ENCODE measurements at places on chromosomes 1 and 21.

GRCh38 chr1:119968068-119968492 is 71.8 kb upstream of the ADAM30 start:
- DNase-seq: peak; percentile 40

DNA sequence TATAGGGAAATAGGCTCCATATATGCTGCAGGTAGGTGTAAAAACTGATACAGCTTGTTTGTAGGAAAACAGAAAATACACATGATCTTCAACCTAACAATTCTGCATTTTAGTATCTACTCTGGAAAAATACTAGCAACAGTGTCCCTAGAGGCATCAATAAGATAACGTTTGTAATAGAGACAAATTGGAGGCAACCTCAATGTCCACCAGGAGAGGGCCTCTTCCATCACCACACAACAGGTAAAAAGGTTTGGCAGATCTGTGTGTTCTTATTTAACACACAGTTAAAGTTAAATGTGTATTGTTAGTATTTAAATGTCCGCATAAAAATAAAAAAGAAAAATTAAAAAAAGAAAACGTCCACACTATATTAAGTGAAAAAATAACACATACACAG is 5.4 kb downstream of the EIF2D start:
- DNase-seq: no peak

DNA sequence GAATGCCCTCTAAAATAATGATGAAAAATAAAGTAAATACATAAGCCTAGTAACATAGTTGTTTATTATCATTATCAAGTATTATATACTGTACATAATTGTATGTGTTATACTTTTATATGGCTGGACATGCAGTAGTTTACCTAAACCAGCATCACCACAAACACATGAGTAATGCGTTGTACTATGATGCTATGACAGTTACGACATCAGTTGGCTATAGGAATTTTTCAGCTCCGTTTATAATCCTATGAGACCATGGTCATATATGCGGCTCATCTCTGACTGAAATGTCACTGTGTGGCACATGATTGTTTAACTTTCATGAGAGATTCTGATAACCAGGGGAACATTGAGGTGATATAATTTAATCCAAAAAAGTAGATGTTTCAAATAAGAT is 352.1 kb downstream of the ST6GALNAC3 start:
- no peak for DNase-seq

- no peak for DNase-seq
Observed at GRCh38 chr1:79551321-79551720, 544.8 kb upstream of the ADGRL4 start.

GRCh38 chr1:64579767-64580166 is 109.8 kb downstream of the CACHD1 start:
- no peak for DNase-seq

- DNase-seq: no peak
Observed at GRCh38 chr1:221182791-221183533, 303.7 kb downstream of the HLX start.

DNA sequence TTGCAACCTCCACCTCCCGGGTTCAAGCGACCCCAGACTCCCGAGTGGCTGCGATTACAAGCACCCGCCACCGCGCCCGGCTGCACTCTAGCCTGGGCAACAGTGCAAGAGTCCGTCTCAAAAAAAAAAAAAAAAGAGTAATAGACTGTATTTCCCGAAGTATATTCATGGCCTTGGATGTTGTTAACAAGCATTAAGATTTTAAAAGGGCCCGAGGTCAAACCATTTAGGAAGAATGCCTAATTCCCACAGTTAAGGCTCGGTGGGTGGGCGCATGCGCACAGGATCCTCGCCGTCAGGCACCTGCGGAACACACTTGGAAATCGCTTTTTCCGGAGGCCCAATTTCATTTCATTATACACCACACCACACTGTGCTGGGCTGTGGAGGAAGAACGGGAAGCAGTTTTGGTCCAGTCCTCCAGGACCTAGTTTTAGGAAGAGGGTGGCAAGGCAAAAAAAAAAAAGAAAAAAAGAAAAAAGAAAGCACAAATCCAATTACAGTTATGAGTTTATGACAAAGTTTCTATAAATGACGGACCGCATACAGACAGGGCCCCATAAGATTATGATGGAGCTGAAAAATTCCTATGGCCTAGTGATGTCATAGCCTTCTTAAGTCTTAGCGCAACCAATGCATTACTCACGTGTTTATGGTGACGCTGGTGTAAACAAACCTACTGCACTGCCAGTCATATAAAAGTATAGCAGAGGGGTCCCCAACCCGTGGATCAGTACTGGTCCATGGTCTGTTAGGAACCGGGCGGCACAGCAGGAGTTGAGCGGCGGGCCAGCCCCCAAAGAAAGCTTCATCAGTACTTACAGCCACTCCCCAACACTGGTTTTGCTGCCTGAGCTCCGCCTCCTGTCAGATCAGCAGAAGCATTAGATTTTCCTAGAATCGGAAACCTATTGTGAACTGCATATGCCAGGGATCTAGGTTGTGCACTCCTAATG is 38.2 kb downstream of the H3-3A start:
- peak; percentile 24 for DNase-seq

DNA sequence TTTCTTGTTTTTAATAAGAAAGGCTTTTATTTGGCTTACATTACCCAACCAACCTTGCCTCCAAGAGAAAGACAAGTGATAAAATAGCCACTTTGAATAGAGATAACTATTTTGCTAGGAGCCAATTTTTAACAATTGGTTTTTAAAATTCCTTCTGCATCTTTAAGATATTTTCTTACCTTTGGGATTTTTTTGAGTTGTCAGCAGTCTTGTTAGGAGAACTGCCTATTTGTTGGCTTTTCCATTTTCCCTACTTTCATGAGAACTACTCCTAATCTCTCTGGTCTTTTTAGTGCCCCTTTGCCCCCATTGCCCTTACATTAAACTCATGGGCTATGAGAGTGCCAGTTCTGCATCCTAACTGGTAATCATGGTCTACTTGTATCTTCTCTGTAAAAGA is 38.1 kb upstream of the EPS15 start:
- no peak for DNase-seq

DNA sequence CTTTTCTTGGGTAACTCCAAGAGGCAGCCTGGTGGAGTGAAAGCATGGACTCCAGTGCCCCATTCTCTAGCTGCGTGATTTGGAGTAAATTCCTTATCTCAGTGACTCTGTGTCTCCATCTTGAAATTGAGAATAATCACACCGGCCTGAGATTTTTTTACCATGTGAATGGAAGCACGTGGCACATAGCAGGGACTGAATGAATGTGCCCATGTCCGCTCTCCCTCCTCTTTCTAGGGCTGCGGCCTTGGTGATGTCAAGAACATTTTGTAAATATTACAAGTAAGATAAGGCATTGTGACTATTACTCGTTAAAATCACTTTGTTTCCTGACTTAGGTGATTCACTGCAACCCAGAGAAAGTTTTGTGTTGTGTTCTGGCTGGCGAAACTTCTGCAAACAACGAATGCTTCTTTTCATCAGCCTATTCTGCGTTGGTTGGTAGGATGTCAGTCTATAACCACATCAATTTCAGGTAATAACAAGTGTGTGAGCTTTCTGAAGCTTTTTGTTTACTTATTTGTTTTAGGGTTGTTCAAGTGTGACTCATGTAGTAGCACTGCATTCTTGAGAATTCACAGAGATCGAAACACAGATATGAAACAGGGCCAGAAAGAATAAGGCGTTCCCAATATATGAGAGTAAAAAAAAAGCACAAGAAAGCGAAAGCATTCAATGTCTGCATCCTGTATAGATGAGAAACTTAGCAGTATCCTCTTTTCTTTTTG is 135.7 kb upstream of the SLC45A1 start:
- DNase-seq: no peak

DNA sequence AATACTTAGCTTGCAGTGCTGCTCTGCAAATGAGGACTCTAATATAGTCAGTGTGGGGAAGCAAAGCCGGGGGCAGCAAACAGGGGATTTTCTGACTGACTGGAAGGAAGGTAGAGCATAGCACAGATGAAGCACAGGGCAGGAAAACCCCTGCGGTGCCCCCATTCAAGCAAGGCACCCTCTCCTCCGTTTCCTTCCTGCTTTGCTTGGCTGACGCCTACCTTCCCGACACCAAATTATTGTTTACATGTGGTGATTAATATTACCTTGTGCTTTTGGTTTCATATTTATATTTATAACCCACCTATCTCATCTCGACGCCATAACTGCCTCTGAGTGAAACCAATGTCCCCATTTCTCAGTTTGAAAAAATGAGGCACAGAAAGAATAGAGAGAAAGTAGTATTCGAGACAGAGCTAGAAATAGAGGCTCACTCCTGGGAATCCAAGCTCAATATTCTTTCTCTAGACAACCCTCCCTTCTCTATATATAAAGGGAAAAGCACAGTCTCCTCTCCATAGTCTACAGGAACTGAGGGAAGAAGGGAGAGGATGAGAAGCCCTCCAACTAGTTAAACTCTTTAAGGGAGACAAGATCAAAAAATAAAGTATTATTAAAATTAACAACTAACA is 41.3 kb downstream of the PIK3C2B start:
- DNase-seq: peak; percentile 77

DNA sequence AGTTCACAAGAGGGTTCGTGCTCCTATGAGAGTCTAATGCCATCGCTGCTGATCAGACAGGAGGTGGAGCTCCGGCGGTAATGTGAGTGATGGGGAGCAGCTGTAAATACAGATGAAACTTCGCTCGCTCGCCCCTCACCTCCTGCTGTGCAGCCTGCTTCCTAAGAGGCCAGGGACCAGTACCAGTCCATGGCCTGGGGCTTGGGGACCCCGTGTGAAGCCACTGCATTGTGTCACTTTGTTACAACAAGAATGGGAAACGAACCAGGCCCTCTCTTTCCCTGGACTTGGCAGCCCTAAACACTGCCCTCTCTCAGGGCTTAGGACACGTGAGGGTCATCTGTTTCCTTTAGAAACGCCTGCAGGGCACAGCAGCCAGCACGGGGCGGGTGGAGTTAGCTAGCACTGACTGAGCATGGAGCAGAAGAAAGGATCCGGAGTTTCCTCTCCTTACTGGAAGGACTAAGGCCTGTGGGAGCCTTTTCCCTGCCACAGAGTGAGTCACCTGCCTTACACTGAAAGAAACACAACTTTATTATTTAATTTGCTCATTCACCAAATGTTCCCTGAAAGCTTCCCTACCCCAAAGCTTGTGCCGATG is 185.2 kb upstream of the TMEM51 start:
- no peak for DNase-seq

GRCh38 chr1:234911787-234912186 is 216.8 kb downstream of the TOMM20 start:
- peak; percentile 14 for DNase-seq

DNA sequence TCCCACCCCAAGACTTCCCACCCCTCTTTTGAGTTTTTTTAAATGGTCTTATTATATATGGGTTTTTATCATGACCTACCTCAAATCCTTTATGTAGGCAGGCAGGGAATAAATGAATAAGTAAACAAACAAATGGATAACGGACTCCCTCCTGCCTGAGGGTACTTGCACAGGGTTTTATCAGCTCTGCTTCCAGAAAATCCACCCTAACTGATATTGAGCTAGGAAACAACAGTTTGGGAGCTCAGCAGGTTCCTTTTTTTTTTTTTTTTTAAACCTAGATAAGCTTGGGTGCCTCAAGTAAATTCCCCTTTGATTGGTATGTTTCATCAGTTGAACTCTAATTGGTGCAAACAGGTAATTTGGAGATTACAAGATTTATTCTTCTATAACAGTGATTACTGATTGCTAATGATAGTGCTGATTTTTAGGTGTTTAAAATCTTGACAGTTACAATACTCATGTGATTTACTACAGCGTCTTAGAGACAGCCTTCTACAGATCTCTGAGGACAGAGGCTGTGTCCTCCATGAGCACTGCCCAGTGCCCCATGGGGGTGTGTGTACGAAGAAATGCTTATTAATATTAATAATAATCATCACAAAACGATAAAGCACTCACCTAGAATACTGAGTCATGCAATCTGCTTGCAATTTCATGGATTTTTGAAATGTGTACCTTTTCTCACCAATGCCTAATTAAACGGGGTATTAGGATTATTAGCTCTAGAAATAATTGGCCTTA is 347.4 kb downstream of the RRAGC start:
- no peak for DNase-seq

GRCh38 chr21:45003331-45004058 is 63.7 kb downstream of the SLX9 start:
- DNase-seq: no peak

DNA sequence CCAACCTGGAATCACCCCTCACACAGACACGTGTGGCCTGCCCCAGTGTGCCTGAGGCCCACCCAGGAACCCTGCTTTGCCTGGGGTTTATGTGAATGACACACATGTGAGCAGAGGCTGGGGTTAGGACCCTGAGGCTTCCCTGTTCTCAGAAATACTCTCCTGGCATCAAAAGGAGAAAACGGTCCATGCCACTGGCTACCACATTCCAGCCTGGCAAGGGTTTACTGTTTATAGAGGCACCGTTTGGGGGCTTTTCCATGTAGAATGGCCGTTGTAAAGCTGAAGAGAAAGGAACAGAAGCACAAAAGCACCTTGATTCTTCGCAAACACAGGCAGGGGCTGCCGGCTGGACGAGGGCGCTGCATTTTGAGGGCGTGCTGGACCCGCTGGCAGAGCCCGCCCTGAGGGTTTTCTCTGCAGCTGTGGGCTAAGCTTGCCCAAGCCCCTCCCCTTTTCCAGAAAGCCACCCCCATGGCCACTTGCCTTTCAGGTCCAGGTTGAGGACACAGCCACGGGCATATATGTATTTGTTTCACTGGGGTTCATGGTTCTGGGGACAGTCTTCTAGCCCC is 13.0 kb downstream of the TFF3 start:
- DNase-seq: no peak

DNA sequence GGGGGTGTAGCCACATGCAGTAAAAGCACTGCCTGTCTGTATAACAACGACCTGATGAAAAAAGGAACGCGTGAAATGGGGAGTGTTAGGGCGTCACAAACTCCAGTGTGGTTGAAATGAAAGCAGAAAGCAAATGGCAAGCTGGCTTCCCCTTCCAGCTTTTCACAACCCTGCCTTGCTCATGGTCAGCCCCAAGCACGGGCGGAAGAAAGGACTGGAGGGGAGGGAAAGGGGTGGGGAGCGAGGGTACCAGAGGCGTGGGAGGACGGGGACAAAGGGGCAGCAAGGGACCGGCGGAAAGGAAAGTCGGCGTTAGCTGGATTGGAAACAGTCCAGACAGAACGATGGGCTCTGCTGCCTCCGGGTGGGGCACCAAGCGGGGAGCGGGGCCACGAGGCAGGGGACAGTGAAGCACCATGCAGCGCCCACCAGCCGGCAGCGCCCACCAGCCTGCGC is 9.6 kb downstream of the VPS26C start:
- no peak for DNase-seq

DNA sequence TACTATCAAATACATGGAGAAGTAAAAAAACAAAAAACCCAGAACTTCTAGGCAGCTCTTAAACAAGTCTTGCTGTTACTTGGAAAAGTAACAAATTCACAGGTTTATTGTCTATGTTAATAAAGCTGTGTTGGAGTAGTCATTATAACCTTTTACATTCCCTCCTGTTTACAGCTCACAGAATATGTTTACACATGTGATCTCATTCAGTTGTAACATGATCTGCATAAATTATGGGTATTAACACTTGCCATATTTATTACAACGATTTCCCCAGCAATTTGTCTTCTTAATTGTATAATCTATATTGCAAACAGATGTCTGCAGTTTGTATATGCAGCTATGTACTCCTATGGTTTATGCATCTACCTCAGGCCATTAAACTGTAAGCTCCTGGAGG is 28.6 kb downstream of the ERG start:
- no peak for DNase-seq

Data from effector memory CD4-positive, alpha-beta T cell (primary cell).